Activated CD4-positive, CD25-positive, alpha-beta regulatory T cell treated with anti-CD3 and anti-CD28 coated beads, Interleukin-2, amount 50 U/mL, for 72 hours (primary cell): ENCODE measurements at places on chromosomes 4 and X.

DNA sequence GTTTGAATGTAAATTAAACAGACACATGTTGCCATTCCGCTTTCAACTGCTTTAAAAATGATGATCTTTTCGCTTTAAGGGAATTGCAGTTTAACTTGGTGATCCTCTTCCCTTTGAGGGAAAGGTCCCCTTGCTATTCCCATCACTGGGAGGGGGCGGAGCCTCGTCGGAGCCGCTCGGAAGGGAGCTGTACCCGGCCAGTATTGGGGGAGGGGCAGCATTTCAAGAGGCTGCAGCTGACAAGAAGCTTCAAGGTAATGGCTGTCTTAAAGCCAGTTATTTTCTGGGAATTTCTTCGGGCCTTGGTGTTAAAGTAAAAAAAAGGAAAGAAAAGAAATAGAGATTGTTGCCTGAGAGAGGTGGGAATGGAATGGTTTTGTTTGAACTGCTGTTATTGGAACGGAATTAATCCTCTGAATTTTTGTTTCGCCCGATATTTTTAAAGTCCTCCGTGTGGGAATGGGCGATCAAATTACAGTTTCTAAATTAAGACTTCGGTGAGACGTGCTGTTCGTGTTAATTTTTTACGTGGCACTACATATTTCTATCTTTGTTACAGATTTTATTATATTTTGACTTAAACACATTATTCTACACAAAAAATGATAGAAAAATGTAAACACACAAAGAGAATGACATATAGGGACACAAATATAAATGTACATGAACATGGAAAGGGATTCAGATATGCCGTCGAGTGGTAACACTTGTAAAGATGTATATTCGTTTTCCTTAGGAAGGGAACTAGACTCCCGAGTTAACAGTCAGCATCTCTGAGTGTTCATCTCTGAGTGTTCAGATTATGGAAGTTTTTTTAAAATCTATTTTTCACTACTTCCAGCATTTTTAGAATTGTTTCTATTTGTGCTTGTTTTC, 9.2 kb downstream of the PWWP3B start:
- no peak for DNase-seq

- no peak for DNase-seq
Observed at GRCh38 chr4:145414841-145415240, 66.8 kb upstream of the SMAD1 start.

DNA sequence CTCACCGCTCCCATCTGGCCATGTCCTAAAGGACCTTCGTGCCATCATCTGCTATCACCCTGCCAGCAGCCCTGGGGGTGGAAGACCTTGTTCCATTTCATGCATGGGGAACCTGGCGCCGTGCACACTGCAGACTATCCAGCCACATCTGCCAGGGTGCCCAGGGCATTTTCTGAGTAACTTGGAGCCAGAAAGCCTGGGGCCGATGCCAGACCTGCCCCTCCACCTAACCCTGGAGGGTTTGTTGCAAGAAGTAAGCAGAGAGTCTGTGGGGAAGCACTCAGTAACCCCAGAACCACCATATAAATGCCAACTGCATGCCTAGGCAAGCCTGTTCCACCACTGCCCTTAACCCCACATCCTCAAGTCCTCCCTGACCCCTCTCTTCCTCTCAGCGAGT, 7.3 kb downstream of the HAUS7 start:
- no peak for DNase-seq

DNA sequence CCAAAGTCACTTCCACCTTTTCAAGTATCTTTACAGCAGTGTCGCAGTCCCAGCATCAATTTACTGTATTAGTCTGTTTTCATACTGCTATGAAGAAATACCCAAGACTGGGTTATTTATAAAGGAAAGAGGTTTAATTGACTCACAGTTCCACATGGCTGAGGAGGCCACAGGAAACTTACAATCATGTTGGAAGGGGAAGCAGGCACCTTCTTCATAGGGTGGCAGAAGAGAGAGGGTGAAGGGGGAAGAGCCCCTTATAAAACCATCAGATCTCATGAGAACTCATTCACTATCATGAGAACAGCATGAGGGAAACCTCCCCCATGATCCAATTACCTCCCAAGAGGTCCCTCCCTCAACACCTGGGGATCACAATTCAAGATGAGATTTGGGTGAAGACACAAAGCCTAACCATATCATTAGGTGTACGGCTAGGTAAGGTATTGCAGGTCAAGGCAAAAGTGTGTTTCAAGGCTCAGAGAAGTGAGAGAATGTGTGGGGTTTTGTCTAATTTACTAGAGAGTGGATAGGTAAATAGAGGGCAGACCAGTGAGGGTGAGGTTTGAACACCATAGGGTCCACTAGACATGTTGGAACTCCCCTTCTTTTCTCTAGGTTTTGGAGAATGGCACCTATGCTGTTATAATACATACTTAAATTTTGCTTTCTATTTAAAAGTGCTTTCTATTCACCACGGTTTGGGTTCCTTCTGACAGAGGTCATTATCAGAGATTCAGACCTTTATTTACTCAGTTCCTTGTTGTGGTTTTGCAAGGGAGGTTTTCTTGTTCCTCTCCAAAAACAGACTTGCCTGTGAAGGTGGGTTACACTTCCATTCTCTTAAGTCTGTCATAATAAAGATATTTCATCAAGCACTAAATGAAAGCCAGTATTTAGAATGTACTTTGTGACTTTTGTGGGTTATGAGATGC, 186.6 kb downstream of the CPEB2 start:
- DNase-seq: no peak

DNA sequence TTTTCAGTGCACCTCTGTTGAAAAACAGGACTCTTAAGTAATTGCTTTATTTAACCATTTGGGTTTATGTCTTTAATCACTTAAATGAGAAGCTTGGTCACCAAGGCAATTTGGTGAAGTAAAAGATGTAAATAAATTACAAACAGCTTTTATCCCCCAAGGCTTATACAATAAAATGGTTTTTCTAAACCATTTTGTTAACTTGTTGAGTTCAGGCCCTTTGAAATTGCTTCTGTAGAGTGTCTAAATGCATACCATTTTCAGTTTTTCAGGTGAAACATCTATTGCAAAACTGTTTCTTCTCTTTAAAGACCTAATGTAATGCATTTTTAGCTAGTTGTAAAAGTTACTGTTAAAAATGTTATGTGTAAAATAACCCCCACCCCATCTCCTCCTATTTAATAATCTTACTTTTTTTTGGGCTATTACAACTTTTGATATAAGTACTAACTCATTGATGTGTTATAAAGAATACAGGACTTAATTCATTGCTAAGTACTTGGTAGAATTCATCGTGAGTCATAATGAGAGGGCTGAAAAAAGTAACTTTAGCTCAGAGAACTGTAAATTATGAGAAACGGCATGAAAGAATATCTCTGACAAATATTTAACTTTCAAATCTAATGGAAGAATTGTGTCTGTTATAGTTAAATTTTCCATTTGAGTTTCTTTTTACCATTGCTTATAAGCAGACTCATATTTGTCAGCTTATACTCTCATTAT, 4.5 kb downstream of the RAPGEF2 start:
- no peak for DNase-seq

GRCh38 chr4:18007625-18008024, 13.9 kb downstream of the LCORL start:
- no peak for DNase-seq

GRCh38 chrX:129744861-129745321, 6.1 kb downstream of the XPNPEP2 start:
- no peak for DNase-seq

GRCh38 chr4:154044742-154045485, 256.0 kb upstream of the SFRP2 start:
- DNase-seq: no peak

GRCh38 chrX:149515954-149516602, 11.0 kb upstream of the IDS start:
- DNase-seq: no peak

DNA sequence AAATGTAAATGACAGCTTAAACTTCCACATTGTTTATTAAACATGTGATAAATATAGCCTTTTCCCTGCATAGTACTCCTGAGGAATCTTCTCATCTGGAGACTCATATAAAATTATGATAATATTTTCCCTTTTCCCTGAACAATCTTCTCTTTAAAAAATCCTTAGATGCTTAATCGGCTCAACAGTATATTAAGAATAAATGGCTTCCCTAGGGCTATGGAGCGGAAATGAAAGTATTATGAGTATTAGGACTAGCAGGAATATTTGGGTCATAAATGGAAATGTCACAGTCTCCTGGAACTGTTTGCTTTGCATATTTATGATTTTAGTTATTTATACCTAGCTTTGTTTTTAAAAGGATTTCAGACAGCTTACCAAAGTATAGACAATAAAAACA, 200.7 kb upstream of the PDE5A start:
- DNase-seq: no peak

- DNase-seq: no peak
Observed at GRCh38 chr4:148034813-148035212, 302.9 kb downstream of the ARHGAP10 start.

DNA sequence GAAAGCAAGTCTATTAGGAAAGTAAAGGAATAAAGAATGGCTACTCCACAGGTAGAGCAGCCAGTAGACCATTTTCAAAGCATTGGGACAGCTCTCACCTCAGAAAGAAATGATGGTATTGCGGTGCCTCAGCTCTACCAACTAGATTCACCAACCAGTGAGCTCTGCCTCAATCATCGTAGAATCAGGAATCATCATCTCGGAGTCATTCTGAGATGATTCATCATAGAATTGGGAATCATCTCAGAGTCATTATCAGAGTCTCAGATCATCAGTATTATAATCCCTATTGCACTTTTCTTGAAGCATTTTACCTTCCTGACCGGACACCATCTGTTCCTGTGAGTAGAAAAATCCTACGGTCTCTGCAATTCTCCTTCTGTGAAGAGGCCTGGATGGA, 17.5 kb upstream of the SAT1 start:
- DNase-seq: no peak

DNA sequence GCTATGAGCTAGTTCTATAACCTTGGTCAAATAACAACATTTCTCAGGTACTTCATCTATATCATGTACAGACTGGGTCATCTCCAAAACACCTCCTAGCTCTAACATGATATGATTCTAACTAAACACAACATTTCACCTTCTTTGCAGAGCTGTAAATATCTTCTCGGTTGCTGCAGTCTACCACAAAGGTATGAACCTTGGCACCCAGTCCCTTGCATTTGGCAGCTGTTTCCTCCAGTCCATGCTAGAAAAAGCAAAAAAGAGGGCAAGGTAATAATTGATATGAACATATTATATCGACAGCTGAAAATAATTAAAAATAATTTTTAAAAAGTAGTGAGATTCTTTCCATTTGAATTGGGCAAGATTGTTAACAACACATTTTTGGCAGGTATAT, 8.9 kb downstream of the HSD17B11 start:
- DNase-seq: no peak

DNA sequence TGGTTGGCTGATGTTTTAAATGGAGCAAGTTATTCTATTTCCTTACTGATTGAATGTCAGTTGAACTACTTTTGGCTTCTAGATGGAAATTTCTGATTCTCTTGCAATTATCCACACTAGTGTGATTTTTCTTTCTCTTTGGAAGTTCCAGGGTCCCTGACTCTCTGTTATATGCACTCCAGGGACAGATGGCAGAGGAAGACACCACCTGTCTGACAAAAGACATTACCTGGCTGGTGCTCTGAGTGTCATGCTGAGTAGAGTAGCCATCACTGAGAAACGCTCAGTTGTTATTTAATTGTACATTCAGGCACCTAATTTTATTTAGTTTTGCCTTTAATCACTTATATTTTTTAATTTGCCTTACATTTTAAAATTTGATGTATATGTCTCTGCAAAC, 105.4 kb upstream of the TLL1 start:
- no peak for DNase-seq

DNA sequence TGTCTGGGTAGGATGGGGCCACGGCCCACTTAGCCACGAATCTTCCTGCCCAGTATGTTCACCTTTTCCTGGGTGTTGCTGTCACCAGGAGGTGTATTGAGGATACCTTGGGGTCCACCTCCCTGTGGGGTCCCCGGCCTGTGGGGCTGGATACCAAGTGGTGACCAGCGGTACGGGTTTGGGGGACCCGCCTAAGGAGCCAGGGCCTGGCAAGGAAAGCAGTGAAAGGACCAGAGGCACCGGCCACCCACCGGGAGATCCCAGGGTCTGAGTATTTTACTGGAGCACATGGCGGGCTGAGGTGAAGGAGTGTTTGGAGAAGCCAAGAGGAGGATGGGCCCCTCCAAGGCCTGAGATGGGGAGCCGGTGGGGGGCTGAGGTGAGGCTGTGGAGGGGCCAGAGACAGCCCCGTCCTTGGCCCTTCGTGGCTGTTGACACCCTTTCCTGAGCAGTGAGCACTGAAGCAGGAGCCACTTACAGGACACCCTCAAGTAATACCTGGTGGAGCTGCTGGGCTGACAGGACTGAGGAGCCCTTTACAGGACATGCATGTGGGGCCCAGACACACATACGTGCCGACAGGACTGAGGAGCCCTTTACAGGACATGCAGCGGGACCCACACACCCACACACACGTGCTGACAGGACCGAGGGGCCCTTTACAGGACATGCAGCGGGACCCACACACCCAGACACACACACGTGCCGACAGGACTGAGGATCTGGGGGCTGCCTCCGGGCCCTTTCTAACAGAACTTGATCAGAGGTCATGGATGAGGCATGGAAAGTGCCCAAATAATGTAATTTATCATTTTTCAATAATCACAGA, 38.4 kb downstream of the TMEM271 start:
- DNase-seq: no peak

DNA sequence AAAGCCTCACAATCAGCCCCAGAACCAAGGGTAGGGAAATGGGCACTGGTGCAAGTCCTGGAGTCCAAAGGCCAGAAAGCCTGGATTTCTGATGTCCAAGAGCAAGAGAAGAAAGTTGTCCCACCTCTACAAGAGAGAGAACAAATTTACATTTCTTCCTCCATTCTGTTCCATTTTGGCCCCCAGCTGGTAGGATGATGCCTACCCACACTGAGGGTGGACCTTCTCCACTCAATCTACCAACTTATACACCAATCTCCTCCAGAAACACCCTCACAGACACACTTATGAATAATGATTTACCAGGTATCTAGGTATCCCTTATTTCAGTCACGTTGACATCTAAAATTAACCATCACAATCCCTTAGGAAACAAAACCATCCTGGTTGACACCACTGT, 367.8 kb upstream of the GRIA3 start:
- DNase-seq: no peak

GRCh38 chr4:25767877-25768725, 94.7 kb downstream of the SEL1L3 start:
- DNase-seq: no peak

GRCh38 chrX:130775849-130776248, 127.2 kb downstream of the ENOX2 start:
- DNase-seq: no peak

GRCh38 chrX:2712428-2712827, 21.3 kb downstream of the CD99 start:
- DNase-seq: no peak

DNA sequence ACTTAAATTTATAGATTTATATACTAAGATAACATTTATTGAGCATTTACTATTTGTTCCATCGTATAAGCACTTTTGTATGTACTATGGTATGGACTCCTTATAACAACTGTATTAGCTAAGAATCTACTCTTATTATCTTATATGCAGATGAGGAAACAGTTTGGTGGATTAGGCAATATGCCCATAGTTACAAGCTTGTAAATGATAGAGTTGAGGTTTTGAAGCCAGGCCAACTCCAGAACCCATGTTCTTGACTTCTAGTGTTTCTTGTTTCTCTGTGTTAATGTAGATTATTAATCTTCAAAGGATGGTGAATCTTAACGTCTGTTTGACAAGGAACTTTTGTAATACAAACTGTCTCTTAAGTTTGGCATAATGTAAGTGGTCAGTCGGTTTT, 71.3 kb downstream of the STIM2 start:
- DNase-seq: no peak

- DNase-seq: no peak
Observed at GRCh38 chrX:110267874-110268273, 50.0 kb downstream of the AMMECR1 start.

- no peak for DNase-seq
Observed at GRCh38 chr4:67158666-67159065, 386.6 kb downstream of the CENPC start.
